ENCODE measurements at places on chromosomes 6 and 20.

DNA sequence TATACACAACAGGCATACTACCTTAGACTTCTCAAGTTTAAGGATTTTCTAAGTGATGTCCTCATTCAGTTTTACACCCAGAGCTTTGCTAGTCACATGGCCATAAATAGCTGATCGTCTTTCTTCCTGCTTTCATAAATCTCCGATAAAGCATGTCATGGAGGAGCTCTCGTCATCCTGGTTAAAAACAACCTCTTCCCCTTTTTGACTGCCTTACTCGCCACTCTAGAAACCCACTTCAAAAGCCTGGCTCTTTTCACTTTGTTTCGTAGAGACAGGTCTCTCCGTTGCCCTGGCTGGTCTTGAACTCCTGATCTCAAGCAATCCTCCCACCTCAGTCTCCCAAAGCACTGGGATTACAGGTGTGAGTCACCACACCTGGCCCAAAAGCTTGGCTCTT, 67.0 kb upstream of the SMIM29 start:
- DNase-seq: no peak

DNA sequence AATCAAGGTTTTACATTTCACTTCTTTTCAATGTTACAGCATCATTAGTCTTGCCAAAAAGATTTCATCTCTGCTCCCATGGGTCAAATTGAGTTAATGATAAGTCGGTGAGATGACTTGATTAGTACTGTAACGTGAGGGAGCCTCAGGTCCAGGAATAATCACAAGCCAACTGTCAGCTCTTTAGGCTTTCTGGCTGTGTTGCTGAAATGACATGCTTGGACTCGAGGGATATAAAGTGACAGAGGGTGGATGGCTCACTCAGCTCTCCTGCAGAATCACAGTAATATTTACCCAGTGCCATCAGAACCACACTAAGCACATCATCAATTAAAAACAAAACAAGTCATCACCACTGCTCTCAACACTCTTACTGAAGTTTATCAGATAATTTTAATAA, 196.2 kb upstream of the THEMIS start:
- no peak for DNase-seq

GRCh38 chr6:87334683-87335082, 5.6 kb upstream of the GJB7 start:
- no peak for DNase-seq

GRCh38 chr20:48944663-48945297, 23.3 kb downstream of the ARFGEF2 start:
- DNase-seq: no peak

DNA sequence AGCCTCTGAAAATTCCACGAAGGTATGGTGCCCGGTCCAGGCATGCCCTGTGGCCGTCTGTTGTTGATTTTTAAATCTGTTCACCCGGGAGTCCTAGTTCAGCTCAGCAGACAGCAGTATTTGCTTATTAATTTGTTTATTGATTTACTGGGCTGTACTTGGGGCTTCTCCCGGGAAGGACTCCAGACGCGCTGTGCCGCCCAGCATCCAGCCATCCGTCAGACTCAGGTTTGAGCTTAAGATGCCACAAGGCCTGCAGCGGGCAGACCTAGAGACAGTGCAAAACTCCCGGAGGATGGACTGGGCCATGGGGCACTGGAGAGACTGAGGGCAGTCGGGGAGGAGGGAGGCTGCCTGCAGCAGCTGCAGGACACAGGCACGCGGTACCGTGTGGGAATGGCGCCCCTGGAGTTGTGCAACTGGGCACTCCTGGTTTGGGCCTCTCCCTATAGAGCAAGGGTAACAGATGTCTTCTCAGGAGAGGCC, 17.3 kb upstream of the CCDC167 start:
- no peak for DNase-seq

DNA sequence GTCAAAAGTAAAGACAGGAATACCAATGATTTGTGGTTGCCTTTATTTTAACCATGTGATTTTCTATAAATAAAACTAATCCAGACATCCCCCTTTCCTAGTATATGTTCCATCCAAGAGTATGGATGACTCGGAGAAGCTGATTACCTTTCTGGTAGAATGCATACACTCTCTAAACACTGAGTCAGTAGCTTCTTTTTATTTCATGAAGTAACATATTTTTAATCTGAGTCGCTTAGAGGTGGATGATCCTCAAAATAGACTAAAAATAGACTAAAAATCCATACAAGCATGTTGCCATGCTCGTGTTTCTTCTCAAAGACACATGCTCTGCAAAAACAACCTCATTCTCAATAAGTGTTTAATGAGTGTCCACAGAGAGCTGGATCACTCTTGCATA, 263.7 kb downstream of the COL12A1 start:
- no peak for DNase-seq

DNA sequence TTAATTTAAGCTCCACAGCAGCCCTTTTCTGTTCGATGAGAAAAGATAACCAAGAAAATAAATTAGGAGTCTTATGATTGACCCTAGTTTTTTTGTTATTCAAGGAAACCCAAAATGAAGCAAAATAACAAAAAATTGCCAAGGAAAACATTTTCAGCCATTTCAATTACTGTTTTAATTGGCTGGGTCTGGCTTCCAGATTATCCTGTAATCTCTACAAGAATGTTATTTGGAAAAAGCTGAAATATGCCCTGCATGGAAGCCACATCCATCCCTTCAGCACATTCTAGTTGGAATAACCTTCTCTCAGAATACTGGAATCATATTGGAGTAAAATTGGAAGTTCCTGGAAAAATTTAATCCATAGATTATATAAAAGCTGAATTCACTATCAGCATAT, 191.1 kb upstream of the CCN2 start:
- DNase-seq: no peak

GRCh38 chr6:31572041-31572911, at the start of gene LTA:
TSS of gene LTA (plus strand) at chr6:31572289. CDS start at chr6:31572743, 454 bp downstream.
- no peak for DNase-seq

- peak; percentile 46 for DNase-seq
Observed at GRCh38 chr6:101803136-101803535, 409.6 kb downstream of the GRIK2 start.

DNA sequence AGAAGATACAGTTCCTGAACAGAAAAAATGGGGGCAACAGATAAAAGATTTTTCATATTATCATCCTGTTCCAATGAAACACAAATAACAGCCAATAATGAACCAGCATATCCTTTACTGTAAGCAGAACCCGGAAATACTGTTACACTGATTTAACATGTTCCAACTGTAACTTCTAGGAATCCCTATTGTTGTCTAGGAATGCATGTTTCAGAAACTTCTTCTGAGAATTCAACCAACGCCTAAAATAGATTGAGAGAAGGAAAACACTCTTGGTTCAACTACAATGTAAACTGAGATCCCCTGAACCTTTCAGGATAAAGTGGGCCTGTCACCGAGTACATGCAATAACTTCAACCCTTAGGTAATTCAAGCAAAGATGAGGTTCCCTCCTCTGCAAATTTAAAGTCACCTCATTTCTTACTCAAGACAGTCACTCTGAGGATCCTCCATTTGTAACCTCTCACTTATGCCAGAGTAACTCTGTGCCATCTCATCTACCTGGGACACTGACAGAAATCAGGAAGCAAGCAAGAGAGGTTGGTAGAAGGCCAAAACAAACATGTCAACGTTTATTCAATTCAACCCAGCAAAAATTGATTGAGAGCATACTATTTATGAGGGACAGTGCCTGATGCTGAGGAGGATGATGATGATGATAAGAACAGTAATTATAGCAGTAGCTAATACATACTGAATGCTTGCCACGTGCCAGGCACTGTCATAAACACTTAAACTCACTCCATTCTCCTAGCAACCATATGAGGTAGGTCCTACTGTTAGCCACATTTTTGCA, 14.1 kb downstream of the UBE3D start:
- DNase-seq: no peak

DNA sequence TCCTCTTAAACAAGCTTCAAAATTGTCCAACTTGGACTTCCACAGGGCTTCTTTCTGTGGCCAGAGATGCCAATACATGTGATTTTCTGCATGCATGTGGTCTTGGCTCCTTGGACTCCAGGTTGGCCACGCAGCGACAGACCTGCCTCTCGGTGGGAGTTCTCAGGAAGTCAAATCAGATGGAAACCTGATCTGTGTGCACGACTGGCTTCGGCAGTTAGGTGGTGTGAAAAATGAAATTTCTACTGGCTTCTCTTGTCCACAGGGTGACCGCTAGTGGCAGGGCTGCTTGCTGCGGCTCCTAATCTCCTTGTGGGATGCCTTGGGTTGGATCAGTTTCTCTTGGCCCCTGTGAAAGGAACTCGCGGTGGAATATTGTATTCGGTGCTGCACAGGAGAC, 57.3 kb downstream of the PHACTR3 start:
- no peak for DNase-seq

DNA sequence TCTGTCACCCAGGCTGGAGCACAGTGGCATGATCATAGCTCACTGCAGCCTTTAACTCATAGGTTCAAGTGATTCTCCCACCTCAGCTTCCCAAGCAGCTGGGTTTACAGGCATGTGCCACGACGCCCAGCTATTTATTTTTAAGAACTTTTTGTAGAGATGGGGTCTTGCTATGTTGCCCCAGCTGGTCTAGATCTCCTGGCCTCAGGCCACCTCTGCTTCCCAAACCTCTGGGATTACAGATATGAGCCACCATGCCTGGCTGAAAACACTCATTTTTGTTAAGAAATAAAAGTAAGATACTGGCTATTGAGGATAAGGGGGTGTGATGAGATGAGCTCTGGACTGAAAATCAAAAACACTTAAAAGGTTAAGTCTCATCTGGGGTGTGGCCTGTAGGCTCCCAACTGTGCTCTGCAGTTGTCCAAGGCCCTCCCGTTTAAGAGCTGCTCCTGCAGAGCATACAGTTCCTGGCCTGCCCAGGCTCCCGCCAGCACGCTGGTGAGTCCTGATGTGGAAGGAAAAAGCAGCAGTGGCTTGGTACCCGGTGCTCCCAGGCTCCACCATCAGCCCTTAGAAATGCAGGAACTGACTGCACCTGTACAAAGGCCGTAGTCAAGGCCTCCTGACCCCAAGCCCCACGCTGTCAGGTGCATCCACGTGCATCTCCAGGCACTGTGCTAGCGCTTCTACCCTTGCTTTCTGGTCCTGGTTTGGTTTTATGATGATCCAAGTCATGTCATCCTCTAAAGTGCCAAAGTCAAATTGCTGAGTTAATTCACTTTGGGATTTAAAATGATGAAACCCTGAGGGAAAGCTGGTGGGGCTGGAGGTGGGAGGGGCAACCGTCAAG, 111.5 kb downstream of the TMEM242 start:
- DNase-seq: no peak

- DNase-seq: no peak
Observed at GRCh38 chr6:40933864-40934263, 105.2 kb downstream of the UNC5CL start.

- no peak for DNase-seq
Observed at GRCh38 chr6:84224251-84224650, 3.2 kb downstream of the CEP162 start.

GRCh38 chr6:45955597-45955996, 60.1 kb downstream of the CLIC5 start:
- no peak for DNase-seq

DNA sequence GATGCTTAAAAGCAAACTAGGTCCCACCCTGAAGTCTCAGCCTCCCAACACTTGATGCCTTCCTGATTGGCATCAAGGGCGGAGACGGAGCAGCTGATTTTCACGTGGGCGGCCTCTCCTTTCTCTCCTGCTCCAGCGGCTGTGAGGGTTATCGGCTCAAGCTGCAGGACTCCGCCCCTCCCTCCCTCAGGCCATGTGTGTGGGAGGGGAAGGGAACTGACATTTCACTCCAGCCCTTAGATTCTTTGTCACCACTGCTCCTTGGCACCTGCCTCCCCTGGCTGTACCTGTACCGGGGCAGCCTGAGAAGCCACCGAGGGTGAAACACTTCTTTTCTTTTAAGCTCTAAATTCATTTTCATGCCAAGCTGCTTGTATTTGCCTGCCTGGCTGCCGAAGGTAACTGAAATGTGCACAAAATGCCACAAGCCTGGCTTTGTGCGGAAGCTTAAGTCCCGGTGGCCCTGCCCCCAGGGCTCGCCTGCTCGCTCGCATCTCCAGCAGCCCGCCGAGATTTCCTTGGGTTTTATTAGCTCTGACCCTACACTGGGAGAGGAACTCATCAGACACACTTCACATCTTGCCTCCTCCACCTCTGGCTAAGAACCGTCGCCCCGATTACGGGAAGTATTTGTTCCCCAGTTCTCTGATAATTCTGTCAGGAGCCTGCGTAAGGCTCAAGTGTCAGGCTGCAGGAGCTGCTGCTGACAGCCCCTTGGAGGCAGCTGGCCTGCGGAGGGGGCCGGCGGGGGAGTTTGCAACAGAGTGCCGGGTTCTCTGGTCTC, 9.6 kb upstream of the CPNE5 start:
- DNase-seq: no peak

DNA sequence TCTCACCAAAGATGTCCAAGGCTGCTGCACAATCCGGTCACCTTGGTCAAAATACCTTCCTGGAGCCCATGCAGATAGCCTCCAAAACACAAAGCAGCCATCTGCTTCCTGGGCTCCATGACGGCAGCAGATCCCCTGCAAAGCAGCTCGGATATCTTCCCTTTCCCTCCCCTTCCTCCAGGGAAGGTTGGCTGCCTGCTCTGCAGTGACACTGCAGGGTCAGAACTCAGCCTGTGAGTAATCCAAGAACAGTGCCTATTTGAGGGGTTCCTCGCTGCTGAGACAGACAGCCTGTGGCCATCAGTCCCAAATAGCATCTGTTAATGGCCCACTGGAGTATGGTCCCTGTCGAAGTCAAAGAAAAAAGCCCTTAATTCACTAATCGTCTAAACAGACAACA, 270.8 kb downstream of the PREX1 start:
- no peak for DNase-seq

GRCh38 chr6:92510137-92510536, 909.2 kb downstream of the EPHA7 start:
- DNase-seq: no peak

DNA sequence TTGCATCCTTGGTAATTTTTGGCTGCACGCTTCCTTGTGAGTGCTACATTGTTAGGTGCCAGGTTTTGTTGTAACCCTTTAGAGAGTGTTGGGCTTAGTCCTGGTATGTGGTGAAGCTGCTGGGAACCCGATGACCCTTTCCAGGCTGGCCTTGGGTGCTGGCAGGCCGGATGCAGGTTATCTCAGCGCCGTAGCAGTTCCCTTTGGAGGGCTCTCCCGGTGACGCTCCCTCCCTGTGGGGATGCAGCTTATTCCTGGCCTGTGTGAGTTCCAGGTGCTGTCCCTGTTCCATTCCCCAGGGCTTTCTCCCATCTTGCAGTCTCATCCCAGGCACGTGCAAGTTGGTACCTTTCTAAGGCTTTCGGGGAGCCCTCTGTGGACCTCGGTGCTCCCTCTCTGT, 13.9 kb upstream of the BHLHE23 start:
- no peak for DNase-seq

GRCh38 chr6:33850296-33850695, 46.5 kb upstream of the MLN start:
- DNase-seq: no peak

GRCh38 chr6:42978487-42978838, 518 bp downstream of the PEX6 start:
- DNase-seq: no peak

Data from HS-27A (cell line).